ENCODE measurements at places on chromosomes 11 and 22. TPM values are rescaled to one million over a fixed set of nuclear protein-coding genes. Genes with fewer than 3 reads are reported as not detected.

The NXPE2 gene
- not detected for total RNA-seq

The OR5P2 gene
- total RNA-seq, result not detected

The TPH1 gene
- not detected for total RNA-seq

The ANGPTL5 gene
- total RNA-seq, result not detected

- DNase-seq, result peak; percentile 6
- H3K27me3 ChIP-seq, result peaks cover 3% of the 10 kb centered on the region
Observed at GRCh38 chr22:31754813-31755212, 994 bp downstream of the DEPDC5 start.

- H3K27ac ChIP-seq, result peak overlapping the region; percentile 82
- DNase-seq, result peak; percentile 67
- H3K4me3 ChIP-seq, result no peak overlapping the region
- H3K4me1 ChIP-seq, result peaks cover 30% of the 10 kb centered on the region
- peaks cover 46% of the 10 kb centered on the region for H3K36me3 ChIP-seq
Observed at GRCh38 chr11:102436561-102436960, 16.0 kb downstream of the TMEM123 start.

DNA sequence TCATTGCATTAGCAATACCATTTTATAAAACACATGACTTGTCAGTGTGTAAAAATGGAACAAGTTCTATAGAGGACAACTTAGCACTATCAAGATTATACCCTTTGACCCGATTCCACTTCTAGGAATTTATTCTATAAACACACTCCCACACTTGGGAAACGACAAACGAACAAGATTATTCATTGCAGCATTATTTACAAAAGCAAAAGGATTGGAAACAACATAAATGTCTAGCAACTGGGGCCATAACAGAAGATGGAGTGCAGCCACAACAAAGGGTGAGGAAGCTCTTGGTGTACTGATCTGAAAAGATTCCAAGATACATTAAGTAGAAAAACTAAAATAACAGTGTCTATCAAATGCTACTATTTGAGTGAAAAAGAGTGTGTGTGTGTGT, 2.3 kb upstream of the IRAG1 start:
- no peak for DNase-seq
- peaks cover 3% of the 10 kb centered on the region for H3K27me3 ChIP-seq
- peaks cover 62% of the 10 kb centered on the region for H3K4me1 ChIP-seq
- peak overlapping the region; percentile 20 for H3K27ac ChIP-seq
- peaks cover 26% of the 10 kb centered on the region for H3K36me3 ChIP-seq

The C11orf24 gene
- 118 TPM for total RNA-seq

GRCh38 chr11:63961608-63962412, 12.6 kb upstream of the COX8A start:
- no peak overlapping the region for H3K4me3 ChIP-seq
- H3K36me3 ChIP-seq, result no peaks in the 10 kb centered on the region
- peak; percentile 13 for DNase-seq
- H3K4me1 ChIP-seq, result peaks cover 7% of the 10 kb centered on the region

The TMEM121B gene
- total RNA-seq, result 0.12 TPM

- no peak overlapping the region for H3K27ac ChIP-seq
- H3K4me1 ChIP-seq, result peaks cover 12% of the 10 kb centered on the region
Observed at GRCh38 chr11:6703247-6704063, 20.3 kb upstream of the MRPL17 start.

The ZBTB16 gene
- not detected for total RNA-seq

DNA sequence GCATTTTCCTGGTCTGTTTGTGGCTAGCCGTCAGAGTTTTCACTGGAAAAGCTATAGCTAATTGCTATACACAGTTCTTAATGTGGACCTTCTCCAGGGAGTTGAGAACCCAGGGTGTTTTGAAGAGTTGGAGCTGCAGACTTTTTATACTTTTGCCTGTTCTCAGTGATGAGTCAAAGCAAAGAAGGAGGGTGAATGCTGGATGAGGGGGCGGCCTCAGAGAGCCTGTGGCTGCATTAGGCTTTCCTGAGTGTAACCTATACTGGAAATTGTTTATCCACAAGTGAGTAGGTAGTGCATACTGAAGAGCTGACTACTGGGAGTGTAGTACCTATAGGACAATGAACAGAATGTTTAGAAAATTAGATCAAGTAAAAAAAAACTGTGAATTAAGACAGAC, 79.7 kb upstream of the HORMAD2 start:
- peaks cover 21% of the 10 kb centered on the region for H3K36me3 ChIP-seq
- no peaks in the 10 kb centered on the region for H3K27me3 ChIP-seq
- no peak for DNase-seq
- peak overlapping the region; percentile 8 for H3K27ac ChIP-seq

DNA sequence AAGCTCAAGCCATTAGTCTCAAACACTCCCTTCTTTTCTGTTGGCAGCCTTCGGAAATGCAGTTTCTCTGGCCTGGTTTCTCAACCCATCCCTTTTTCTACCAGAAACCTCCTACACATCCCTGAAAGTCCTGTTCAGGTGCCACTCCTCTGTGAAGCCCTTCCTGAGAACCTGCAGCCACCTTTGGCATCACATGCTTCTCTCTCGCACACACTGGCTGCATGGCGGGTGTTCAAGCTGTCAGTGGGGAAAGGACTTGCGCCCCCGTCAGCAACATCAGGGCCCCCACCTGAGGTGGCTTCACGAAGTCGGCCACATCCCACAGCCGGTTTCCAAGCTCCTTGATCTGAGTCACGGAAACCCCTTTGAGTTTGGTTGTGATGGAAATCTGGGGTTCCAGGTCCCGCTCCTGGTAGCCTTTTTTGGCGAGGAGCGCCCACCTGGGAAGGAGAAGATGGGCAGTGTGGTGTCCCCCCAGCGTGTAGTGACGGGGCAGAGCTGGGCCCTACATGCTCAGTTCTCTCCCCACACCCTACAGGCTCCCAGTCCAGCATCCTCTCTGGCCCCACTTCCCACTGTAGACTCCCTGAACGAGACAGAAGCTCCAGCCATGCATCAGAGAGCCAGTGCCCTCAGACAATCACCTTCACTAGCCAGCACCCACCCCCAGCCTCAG, 1.7 kb upstream of the LRRC74B start:
- peak overlapping the region; percentile 99 for H3K27ac ChIP-seq
- H3K4me3 ChIP-seq, result peak overlapping the region; percentile 90
- no peaks in the 10 kb centered on the region for H3K36me3 ChIP-seq

- H3K4me3 ChIP-seq, result no peak overlapping the region
- H3K27ac ChIP-seq, result no peak overlapping the region
- no peaks in the 10 kb centered on the region for H3K4me1 ChIP-seq
- H3K27me3 ChIP-seq, result peaks cover 17% of the 10 kb centered on the region
- peak; percentile 42 for DNase-seq
Observed at GRCh38 chr11:44538375-44539054, 26.9 kb upstream of the CD82 start.

DNA sequence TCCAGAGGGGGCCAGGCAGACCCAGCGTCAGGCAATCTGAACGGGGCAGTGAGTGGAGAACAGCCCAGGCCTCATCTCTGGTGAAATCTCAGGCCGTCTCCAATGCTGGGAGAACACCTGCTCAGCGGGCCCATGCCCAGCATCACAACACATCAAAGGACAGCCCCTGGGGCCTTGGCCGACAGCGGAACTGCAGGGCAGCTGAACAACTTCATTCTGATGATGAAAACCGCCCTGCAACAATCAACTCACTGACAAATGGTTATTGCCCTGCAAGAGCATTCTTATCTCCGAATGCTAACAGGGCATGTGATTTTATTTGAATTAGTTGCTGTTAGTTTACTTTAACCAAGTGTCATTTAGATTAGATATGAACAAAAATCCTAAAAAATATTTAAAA, 14.6 kb downstream of the CELSR1 start:
- no peak overlapping the region for H3K27ac ChIP-seq
- no peak for DNase-seq
- H3K27me3 ChIP-seq, result peaks cover 12% of the 10 kb centered on the region

GRCh38 chr11:9461760-9462134, 935 bp downstream of the ZNF143 start:
- DNase-seq, result no peak
- peaks cover 20% of the 10 kb centered on the region for H3K36me3 ChIP-seq
- peaks cover 5% of the 10 kb centered on the region for H3K27me3 ChIP-seq

DNA sequence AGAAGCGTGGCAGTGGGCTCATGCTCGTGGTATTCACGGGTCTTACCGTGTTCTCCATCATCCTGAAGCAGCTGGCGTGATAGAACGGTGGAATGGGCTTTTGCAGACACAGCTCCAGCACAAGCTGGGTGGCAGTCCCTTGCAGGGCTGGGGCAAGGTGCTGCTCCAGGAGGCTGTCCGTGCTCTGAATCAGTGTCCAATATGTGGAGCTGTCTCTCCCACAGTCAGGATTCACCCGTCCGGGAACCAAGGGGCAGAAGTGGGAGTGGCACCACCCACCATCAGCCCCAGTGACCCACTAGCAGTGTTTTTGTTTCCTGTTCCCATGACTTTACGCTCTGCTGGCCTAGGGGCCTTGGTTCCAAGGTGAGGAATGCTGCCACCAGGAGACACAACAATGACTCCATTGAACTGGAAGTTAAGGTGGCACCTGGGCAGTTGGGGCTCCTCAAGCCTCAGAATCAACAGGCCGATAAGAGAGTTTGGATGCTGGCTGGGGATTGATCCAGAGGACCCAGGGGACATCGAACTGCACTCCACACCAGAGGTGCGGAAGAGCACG, 16.9 kb upstream of the CD81 start:
- H3K4me3 ChIP-seq, result no peak overlapping the region
- H3K27ac ChIP-seq, result no peak overlapping the region
- H3K27me3 ChIP-seq, result peaks cover 15% of the 10 kb centered on the region
- H3K4me1 ChIP-seq, result peaks cover 11% of the 10 kb centered on the region
- H3K36me3 ChIP-seq, result no peaks in the 10 kb centered on the region
- DNase-seq, result no peak

GRCh38 chr11:129359748-129360147, 15.9 kb upstream of the BARX2 start:
- no peaks in the 10 kb centered on the region for H3K36me3 ChIP-seq
- no peaks in the 10 kb centered on the region for H3K4me1 ChIP-seq
- H3K27ac ChIP-seq, result no peak overlapping the region

DNA sequence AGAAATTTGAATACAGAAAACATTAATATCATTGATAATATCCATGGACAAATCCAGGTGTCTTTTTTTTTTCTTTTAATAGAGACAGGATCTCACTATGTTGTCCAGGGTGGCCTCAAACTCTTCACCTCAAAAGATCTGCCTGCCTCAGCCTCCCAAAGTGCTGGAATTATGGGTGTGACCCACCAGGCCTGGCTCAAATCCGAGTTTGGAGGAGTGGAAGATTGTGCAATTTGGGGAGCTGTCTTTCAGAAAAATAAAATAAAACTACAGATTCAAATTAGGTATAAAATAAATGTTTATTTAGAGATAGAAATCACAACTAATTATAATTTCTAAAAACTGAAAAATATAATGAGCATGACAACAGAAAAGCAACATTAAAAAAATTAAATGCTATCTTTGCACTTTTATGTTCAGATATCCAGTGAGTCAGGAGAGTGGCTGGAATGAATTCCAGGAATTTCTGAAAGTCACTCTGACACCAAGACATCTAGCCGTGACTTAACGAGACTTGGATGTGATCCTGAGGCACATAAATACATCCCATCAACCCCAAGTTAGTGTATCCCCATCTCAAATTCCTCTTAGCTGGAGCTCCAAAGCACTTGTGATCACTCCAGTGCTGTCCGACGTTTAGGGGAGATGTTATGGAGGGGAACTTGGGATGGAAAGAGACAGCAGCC, 128.6 kb upstream of the THY1 start:
- no peak overlapping the region for H3K4me3 ChIP-seq
- peaks cover 9% of the 10 kb centered on the region for H3K4me1 ChIP-seq
- H3K27me3 ChIP-seq, result peaks cover 16% of the 10 kb centered on the region
- DNase-seq, result peak; percentile 39

- DNase-seq, result peak; percentile 43
- peaks cover 1% of the 10 kb centered on the region for H3K27me3 ChIP-seq
- H3K36me3 ChIP-seq, result peaks cover 6% of the 10 kb centered on the region
- peak overlapping the region; percentile 72 for H3K27ac ChIP-seq
- peaks cover 29% of the 10 kb centered on the region for H3K4me1 ChIP-seq
Observed at GRCh38 chr22:20783844-20784723, 10.2 kb downstream of the SERPIND1 start.

The C11orf87 gene
- total RNA-seq, result 0.13 TPM

The BTBD18 gene
- total RNA-seq, result not detected
